ENCODE measurements at places on chromosomes 11 and 22. TPM values are rescaled to one million over a fixed set of nuclear protein-coding genes. Genes with fewer than 3 reads are reported as not detected.

GRCh38 chr11:128424271-128424711, 163.1 kb downstream of the ETS1 start:
- DNase-seq, result peak; percentile 87

- peak; percentile 90 for DNase-seq
Observed at GRCh38 chr22:35921777-35922176, 106.8 kb downstream of the RBFOX2 start.

GRCh38 chr11:88266157-88266556, 71.4 kb downstream of the CTSC start:
- DNase-seq, result no peak

- DNase-seq, result no peak
Observed at GRCh38 chr11:129324533-129325175, 51.0 kb upstream of the BARX2 start.

GRCh38 chr22:29718949-29719898, 579 bp upstream of the CABP7 start:
- no peak for DNase-seq

- no peak for DNase-seq
Observed at GRCh38 chr11:34180040-34180813, 74.8 kb downstream of the NAT10 start.

DNA sequence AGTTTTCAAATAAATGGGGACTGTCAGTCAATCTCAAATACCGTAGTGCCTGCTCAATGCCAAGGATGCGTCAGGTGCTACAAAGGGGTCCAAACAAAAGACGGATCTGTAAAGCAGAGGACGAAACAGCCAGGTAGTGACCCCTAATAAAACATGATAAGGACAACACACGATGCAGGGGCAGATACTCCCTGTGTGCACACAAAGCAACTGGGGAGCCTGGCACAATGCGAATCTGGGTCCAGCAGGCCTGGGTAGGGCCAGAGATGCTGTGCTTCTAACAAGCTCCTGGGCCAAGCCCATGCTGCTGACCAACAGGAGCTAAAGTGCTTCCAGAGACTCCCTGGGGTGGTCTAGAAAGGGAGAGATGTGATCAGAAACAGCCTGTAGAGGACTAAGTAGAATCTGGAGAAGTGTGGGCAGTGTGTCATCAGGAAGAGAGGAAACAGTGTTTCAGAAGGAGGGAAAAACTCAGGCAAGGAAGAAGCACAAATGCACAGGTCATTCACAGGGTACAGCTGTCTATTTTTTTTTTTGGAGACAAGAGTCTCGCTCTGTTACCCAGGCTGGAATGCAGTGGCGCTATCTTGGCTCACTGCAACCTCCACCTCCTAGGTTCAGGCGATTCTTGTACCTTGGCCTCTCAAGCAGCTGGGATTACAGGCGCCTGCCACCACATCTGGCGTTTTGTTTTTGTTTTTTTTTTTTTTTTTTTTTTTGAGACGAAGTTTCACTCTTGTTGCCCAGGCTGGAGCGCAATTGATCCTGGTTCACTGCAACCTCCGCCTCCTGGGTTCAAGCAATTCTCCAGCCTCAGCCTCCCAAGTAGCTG, 74.5 kb downstream of the MICAL3 start:
- peak; percentile 45 for DNase-seq

GRCh38 chr11:122094836-122095235, 21.2 kb downstream of the BLID start:
- DNase-seq, result no peak

GRCh38 chr11:116366451-116366850, 406.3 kb downstream of the BUD13 start:
- no peak for DNase-seq

GRCh38 chr11:105202422-105202821, 62.9 kb upstream of the CARD18 start:
- DNase-seq, result no peak

DNA sequence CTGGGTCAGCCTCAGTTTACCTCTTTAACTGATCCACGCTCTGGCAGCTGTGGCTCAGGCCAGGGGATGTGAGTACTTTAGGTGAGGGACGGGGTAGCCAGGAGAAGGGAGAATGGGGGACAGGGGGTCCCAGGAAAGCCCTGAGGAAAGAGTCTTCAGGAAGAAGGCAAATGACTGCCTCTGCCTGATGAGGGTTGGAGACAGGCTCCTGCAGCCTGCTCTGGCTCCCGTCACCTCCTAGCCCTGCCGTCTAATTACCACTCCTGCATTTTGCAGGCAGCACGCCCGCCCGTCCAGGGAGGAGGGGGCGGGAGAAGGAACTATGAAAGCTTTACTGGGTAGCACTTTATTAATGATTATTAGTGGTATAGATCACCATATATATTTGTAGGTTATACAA, 116.6 kb downstream of the CEP164 start:
- no peak for DNase-seq

GRCh38 chr22:19868773-19869471, 14.2 kb upstream of the GNB1L start:
- peak; percentile 58 for DNase-seq

DNA sequence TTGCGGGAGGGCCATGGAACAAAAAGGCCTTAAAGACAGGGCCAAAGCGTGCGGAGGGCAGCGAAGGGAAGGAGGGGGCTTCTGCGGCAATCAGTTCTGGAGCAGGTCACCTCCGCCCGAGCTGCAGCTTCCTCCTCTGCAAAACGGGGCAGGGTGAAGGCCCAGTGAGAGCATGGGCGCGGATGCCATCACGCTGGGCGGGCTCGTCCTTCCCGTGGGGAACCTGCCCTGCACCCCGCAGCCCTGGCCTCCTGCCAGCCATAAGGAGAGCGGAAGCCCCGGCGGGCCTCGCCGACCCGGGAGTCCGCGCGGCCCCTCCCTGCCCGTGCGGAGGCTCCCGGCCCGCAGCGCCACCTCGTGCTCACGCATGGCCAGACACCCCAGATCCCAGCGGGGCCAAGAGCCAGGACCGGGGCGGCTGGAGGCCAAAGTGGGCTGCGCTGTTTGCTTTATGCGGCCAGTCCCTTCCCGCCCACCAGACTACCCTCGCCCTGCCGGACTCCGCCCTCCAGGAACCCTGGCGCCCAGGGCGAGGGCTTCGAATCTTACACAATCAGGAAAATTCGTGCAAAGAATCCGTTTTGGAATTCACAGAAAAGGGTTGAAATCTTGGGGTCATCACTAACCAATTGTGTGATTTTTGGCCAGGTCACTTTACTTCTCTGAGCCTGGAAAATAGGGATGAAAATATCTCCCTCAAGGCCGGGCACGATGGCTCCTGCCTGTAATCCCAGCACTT, 16.1 kb downstream of the TSKU start:
- DNase-seq, result peak; percentile 93

- DNase-seq, result no peak
Observed at GRCh38 chr11:38721586-38722315, 2123.7 kb upstream of the RAG2 start.

GRCh38 chr11:30197869-30198268, 32.9 kb upstream of the FSHB start:
- DNase-seq, result no peak

GRCh38 chr22:36590441-36591056, 61.6 kb upstream of the EIF3D start:
- DNase-seq, result no peak

GRCh38 chr11:2530131-2530854, 85.5 kb downstream of the KCNQ1 start:
- peak; percentile 61 for DNase-seq

DNA sequence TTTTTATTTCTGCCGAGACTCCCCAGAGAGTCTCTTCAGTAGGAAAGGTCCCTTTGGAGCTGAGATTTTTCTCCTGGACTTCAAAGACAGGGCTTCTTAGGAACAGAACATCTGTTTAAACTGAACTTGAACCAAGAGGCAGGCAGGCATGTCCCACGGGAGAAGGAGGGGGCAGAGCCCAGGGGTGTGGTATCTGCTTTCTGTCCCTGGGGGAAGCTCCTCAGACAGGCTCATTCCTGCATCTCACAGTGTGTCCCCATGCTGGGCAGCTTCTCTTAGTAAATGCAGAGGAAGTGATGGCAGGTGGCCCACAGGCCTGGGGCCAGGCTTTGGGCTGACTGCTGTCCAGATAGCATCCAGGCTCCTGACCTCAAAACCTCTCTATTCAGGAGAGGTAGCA, 47.3 kb downstream of the TSPAN18 start:
- peak; percentile 89 for DNase-seq

DNA sequence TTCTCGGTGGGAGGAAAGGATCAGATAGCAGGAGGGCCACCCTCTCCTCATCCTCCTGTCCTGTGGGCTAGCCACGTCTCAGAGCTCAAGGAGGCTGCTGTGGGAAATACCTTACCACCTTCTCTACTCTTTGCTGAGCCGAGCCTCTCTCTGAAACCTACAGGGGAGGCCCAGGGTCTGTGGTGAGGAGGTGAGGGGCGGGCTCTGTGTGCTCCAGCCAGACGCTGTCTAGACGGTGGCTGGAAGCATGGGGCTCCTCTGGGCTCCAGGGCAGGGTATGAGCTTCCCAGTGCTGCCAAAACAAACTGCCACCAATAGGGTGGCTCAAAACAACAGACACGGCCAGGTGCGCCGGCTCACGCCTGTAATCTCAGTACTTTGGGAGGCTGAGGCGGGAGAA, 5.5 kb upstream of the TMPRSS6 start:
- DNase-seq, result no peak

- no peak for DNase-seq
Observed at GRCh38 chr22:39350757-39351688, 1.2 kb downstream of the SYNGR1 start.

DNA sequence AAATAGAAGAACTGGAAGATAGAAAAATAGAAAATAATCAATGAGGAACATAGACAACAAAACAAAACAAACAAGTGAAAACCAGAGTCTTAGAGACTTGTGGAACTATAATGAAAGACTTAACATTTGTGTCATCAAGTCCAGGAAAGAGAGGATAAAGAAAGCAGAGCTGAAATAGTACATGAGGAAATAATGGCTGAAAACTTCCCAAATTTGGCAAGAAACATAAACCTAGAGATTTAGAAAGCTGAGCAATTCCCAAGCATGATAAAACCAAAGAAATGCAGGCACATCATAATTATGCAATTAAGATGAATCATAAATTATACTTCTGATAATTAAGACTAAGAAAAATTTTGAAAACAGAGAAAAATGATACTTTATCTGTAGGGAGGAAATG, 614.5 kb downstream of the ETS1 start:
- no peak for DNase-seq

- DNase-seq, result no peak
Observed at GRCh38 chr11:47156333-47156732, 20.3 kb downstream of the ARFGAP2 start.

- DNase-seq, result no peak
Observed at GRCh38 chr11:103871923-103872551, 164.4 kb upstream of the DDI1 start.

DNA sequence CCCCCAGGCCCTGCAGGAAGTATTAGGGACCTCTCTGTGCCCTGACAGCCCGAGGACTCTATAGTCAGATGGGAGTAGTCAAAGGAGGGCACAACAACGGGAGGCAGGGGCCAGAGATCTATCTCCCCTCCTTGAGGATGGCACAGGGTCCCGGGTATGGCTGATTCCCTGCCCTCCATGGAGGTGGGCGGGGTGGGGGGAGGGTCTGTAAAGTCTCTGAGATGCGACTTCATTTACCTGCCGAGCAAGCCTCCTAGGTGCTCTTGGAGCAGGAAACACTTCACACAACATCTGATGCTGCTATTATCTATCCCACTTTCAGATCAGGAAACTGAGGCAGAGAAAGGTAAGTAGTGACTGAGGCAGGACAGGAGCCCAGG, 769 bp upstream of the CDC42EP1 start:
- no peak for DNase-seq

GRCh38 chr11:3959903-3960265, 104.4 kb downstream of the STIM1 start:
- no peak for DNase-seq

DNA sequence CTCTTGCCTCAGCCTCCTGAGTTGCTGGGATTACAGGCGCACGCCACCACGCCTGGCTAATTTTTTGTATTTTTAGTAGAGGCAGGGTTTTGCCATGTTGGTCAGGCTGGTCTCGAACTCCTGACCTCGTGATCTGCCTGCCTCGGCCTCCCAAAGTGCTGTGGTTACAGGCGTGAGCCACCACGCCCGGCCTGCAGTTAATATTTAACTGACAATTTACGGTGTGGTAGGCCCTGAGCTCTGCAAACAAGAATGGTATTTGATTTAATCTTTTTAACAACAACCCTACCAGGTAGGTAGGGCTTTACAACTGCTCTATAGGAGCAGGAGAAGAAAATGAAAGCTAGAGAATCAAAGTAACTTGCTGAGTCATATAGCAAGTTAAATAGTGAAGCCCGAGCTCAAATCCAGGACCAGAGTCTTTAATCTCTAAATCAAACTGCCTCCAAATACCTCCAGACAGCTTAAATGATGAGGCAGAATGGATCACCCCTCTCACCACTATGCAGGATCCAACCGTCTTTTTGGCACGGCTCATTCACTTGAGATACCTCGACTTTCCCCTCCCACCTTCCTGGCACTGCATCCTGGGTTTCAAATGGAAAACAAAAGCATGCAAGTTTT, 9.4 kb downstream of the UEVLD start:
- DNase-seq, result no peak

DNA sequence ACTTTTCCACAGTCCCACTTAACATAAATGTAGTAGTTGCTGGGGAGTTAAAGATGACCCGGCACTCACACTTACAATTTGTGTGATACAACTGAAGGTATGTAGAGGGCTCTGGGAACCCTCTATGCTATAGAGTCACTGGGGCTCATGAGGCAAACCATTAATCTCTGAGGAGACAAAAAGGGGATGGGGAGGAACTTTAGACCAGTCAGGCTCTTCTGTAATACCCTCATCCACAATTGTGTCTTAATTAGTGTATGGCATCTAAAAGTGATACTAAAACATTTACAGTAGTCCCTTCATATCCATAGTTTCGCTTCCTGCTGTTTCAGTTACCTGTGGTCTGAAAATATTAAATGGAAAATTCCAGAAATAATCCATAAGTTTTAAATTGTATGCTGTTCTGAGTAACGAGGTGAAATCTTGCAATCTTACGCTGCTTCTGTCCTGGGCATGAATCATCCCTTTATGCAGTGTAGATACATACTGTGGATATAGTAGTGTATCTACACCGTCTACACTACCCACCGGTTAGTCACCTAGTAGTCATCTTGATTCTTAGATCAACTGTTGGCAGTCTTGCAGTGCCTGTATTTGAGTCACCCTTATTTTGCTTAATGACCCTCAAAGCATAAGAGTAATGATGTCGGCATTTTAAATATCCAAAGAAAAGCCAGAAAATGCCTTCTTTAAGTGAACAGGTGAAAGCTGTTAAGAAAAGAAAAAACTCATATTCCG, 12.2 kb downstream of the CBL start:
- no peak for DNase-seq

GRCh38 chr11:118625976-118626375, 18.6 kb downstream of the PHLDB1 start:
- DNase-seq, result no peak

- DNase-seq, result no peak
Observed at GRCh38 chr11:57867966-57868365, 106.4 kb downstream of the CTNND1 start.

The OR51B4 gene
- not detected for total RNA-seq

The MTA2 gene
- total RNA-seq, result 60.9 TPM

The TREH gene
- total RNA-seq, result not detected

The GAS2L1 gene
- total RNA-seq, result 22.1 TPM

The KIF18A gene
- 0.49 TPM for total RNA-seq

The OR51B5 gene
- total RNA-seq, result not detected

The OTOG gene
- not detected for total RNA-seq

The HRAS gene
- 59.3 TPM for total RNA-seq

The SLC1A2 gene
- total RNA-seq, result 2.2 TPM

The CCDC116 gene
- total RNA-seq, result 0.33 TPM

The MOV10L1 gene
- total RNA-seq, result 0.82 TPM

The CDC42EP2 gene
- 29.1 TPM for total RNA-seq

The CXCR5 gene
- total RNA-seq, result not detected

The MYOD1 gene
- not detected for total RNA-seq

The IRAG1 gene
- 96.1 TPM for total RNA-seq

Data from sigmoid colon (tissue), 7 donors.